ENCODE measurements at places on chromosomes 2 and 18.
A peak's percentile ranks its signal among the peaks of the same experiment; 100 is the strongest.

- DNase-seq = peak; percentile 51
Observed at GRCh38 chr2:219286436-219287115, 7.4 kb downstream of the DNAJB2 start.

DNA sequence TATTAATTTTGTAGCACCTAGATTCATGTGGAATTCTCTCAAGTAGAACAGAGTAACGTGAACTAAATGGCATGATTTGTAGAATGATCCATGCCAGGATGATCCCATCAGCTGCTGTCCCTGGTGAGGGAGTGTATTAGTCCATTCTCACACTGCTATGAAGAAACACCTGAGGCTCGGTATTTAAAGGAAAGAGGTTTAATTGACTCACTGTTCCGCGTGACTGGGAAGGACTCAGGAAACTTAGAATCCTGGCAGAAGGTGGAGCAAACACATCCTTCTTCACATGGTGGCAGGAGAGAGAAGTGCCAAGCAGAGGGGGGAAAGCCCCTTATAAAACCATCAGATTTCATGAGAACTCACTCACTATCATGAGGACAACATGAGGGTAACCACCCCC is 312.6 kb downstream of the PTPRM start:
- DNase-seq = no peak

- no peak for DNase-seq
Observed at GRCh38 chr2:10041711-10042110, 1.6 kb upstream of the KLF11 start.

DNA sequence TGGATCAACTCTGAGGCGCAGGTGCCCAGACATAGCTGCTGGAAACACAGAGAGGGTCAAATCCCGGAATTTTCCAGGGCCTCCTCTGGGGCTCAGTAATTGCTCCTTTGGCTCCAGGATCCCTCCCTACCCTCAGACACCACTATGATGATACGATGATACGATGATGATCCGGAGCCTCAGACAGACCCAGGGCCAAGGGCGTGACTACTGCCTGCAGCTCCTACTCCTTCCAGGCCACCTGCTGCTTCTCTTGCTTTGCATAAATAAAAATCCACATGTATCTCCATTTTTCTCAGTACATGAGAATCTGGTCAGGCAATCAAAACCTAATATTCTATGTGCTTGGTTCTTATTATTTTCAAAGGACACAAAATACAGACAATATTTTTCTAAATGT is 33.7 kb downstream of the MRPL35 start:
- DNase-seq = no peak

DNA sequence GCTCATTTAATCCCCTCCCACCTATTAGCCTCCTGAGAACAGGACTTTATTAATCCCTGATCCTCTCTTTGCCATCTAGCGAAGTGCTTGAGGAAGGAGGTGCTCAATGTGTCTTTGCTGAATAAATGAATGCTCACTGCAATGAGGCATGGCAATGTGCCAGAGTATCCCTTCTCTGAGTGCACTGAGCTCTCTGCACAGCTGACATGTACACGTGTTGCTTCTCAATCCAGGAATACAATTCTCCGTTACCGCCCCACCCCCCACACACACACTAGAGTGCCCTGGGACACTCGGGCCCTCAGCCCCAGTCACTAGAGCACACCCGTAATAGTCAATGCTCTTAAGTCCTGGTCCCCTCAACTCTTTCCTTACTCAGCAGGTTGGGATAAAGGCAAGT is 41.4 kb downstream of the FAM178B start:
- no peak for DNase-seq

DNA sequence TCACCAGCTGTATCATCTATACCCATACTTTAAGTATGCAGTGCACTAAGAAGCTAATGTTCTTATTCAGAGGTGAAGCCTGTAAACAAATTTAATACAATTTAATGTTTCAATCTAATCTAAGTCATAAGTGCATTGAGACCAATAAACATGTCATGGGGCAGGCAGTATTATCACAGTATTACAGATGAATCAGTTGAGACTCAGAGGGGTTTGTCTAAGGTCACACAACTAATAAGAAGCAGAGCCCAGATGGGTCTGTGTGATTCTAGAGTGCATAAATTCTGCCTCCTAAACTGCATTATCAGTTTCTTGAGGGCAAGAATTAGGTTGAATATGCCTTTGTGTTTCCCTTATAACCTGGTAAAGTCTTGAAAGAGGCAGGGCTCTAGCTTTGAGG is 140.9 kb upstream of the RNF152 start:
- DNase-seq = no peak

DNA sequence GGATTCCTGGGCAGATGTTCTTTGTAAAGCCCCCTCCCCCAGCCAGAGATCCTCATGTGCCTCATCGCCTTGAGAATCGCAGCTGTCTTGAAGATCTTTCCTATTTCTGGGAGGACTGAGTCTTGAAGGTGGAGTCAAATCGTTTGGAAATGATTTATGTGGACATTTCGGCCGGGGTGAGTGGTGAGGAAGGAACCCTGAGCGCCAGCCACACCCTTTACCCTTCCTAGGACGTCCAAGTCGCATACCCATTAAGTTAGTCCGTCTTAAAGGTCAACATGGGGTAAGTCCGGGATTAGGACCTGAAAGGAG is 84.9 kb upstream of the ZCCHC2 start:
- DNase-seq = no peak

DNA sequence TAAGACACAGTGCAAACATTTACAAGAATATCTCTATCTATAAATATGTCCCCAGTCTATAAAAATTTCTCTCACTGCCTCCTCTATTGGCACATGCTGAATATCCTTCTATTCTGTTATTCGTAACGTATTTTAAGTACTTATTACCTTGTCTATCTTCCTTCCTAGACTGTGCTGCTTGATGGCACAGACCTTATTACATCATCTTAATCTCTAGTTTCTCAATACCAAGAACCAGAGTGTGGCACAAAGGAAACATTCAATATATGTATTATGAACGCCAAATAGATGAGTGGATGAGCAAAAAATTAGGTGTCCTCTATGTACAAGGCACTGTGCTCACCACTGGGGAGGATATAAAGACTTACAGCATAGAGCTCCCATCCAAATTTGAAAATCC is 282.8 kb downstream of the NBAS start:
- DNase-seq = no peak

DNA sequence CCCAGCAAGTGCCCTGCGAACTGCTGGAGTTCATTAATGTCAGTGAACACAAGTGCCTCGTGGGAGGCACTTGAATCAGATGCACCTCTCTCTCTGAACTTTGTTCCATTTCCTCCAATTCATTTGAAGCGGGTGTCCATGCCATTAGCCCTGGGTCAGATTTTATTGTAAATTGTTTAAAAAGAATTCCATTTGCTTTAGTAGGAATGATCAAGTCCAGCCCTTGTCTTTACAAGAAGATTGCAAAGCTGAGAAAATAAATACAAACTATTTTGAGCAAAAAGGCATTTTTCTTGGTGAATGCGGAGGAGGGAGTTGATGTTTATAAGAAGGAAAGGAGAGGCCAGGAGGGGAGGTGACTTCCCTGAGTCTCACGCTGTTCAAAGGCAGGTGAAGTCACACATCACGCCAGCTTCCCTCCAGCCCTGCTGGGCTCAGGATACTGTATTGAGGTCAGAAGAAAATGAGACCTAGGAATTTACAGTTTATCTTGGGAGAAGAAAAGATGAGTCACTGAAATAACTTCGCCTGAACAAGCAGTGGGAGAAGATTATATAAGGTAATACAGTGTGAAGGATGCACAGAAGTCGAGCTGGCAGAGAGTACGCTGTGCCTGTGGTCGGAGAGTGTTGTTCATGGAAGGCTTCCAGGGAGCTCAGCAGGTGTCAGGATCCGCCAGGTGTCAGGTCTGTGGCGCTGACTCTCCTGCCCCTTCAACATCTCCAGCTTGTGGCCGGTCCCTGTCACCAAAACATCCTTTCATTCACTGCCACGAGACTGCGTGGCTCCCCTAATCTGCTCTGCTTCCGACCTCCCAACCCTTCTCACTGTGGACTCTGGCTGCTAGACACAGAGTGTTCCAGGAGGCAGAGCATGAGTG is 36.5 kb downstream of the EFR3B start:
- no peak for DNase-seq

GRCh38 chr2:2586068-2586776 is 255.1 kb upstream of the MYT1L start:
- no peak for DNase-seq

- no peak for DNase-seq
Observed at GRCh38 chr2:212914392-212914791, 237.0 kb downstream of the IKZF2 start.

DNA sequence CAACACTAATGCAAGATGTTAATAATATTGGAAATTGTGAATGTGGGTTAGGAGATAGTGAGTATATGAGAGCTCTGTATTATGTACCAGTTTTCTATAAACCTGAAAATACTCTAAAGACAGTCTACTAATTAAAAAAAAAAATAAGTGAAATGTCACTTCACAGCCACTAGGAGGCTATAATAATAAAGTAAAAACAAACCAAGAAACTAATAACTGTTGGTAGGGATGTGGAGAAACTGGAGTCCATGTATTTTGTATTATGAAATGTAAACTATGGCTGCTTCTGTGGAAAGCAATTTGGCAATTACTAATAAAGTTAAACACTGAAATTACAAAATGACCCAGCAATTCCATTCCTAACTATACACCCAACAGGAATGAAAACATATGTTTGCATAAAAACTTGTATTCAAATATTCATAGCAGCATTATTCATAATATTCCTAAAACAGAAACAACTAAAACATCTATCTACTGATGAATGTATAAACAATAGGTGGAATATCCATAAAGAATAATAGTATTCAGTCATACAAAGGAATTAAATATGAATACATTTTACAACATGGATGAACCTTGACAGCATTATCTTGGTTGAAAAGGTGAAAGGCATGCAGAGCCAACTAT is 36.2 kb downstream of the CCDC178 start:
- DNase-seq = no peak

GRCh38 chr2:201064797-201065329 is 6.6 kb downstream of the HYCC2 start:
- DNase-seq = no peak

DNA sequence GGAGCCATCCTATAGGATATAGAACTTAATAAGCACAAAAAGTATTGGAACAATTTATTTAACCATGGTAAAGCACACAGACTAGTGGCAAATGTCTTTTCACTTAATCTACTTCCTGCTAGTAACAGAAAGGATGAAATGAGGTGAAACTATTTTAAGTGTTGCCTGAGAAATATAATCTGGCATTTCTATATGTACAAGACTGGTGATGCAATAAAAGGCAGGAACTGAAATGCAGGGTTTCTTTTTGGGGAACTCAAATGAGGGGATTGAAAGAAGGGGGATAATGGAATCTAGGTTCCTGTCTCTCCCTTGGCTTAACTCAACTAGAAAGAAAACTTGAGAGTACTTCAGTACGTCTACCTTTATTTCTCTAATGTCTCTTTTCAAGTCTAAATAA is 122.3 kb downstream of the MEMO1 start:
- DNase-seq = no peak

- DNase-seq = no peak
Observed at GRCh38 chr18:2035056-2035455, 536.2 kb downstream of the METTL4 start.

DNA sequence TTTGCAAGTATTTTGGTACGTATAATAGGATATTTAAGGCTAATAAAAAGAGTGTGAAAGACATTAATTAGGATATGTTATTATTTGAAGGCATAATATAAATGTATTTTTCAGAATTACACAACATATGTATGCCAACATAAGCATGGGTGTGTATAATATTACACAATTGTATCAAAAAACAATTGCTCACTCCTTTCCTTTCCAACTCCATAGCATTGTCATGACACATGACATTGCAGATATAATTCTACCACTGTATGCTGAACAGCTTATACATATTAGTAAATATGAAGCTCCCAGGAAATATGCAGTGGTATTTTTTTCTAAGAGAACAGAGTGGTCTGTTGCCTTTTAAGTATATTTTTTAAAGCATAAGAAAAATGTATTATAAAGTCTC is 593.1 kb downstream of the TMX3 start:
- DNase-seq = no peak

DNA sequence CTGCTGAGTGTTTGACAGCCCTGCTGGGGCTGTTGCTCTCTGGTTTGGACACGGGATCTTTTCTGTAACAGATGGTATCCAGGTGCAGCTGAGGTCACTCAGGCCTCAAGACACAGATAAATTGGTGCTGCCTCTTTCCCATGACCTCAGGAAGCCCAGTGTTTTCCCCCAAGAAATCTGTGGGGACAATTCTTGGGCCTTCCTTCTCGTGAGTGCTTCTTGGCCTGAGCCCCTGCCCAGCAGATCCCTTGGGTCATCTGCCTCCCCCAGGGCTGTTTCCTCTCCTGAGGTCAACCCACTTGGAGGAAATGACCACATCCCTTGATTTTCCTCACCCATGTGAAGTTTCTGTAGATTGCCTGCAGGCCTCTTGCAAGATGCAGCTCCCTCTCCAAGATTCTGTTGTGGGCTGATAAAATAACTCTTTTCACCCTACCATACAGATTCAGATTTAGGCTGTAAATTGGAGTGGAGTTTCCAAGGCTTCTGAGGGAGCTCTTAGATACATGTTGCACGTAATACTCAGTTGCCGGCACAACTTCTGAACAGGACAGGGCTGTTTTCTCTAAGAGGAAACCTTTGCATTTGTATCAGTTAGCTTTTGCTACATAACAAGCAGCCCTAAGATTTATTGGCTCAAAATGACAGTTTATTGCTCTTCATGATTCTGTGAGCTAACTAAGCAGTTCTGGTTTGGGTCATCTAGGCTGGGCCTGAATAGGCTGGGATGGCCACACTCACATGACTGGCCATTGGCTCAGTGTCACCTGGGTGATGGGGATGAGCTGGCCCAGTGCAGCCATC is 13.1 kb downstream of the ZAP70 start:
- no peak for DNase-seq

DNA sequence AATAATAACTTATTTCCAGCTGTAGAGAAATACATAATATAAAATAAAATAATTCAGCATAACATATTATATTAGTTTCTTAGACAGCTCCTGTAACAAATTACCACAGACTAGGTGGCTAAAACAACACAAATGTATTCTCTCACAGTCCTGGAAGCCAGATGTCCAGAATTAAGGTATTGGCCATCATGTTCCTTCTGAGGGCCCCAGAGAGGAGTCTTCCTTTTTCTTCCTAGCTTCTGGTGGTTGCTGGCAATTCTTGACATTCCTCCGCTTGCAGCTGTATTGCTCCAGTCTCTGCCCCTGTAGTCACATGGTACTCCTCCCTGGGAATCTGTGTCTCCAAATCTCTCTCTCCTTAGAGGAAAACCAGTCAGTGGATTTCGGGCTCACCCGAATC is 146.8 kb downstream of the RBM43 start:
- DNase-seq = no peak

GRCh38 chr2:222477962-222478608 is 53.7 kb downstream of the SGPP2 start:
- DNase-seq = no peak

DNA sequence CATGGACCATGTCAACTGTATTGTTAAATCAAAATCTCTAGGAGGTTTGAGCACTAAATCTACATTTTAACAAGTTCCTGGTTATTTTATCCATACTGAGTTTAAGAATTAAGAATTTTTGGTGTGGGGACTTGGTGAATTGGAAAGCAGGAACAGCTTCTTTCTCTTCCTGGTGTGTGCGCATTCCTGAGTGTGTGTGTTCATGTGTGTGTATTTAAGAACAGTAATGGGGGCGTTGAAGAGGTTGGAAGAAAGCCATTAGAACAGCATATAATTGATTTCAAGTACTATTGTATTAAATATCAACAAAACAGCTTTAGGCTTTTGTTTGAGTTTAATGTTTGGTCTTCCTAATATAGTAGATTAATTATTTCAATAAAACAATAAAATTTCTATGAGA is 801.3 kb upstream of the ID2 start:
- no peak for DNase-seq
